ENCODE measurements at places on chromosomes 11 and 22.

GRCh38 chr11:79600711-79601110, 159.9 kb upstream of the TENM4 start:
- no peak for DNase-seq

DNA sequence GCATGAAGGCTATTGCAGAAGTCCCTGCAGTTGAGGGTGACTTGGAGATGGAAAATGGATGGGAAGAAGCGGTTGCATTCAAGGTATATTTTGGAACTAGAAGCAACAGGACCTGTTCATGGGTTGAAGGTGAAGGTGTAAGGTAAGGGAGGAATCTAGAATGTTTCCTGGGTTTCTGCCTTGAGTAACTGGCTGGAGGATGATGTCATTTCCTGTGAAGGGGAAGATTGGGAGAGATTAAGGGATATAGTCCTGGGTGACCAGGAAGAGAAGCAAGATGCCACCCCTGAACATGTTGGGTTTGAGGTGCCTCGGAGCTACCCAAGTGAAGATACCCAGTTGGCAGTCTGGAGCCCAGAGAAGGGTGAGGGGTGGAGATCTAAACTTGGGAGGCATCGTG, 12.1 kb upstream of the MOGAT2 start:
- DNase-seq = no peak

DNA sequence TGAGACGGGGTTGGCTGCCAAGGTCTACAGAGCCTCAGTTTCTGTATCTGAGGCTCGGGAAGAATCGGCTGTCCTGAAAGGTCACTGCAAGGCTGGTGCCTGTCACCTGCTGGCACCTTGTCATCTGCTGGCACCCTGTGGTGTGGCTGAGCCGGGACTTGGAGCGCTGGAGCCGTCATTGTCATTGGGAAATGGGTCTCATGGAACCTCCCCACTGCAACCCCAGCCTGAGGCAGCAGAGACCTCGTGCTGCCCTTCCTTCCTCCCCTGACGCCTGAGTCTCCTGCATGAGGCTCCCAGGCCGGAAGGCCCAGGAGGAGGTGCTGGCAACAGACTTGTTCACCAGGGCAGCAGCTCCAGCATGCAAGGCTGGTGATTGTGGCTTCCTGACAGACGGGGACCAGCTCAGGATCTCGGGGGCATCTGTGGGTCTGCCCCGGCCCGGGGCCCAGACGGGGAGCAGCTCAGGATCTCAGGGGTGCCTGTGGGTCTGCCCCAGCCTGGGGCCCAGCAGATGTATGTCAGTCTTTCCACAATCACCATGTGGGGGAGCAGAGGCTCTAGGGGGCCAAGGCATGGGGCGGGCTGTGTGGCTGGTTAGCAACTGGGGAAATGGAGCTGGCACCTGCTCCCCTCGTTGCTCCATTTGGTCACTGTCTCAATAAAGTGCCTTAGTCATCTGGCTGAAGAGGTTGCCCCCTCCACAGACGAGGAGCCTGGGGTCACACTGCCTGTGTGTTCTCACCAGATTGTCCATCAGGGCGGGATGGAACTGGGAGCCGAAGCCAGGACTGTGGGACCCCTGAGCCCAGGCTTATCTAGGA, 668.7 kb downstream of the BRD1 start:
- no peak for DNase-seq

DNA sequence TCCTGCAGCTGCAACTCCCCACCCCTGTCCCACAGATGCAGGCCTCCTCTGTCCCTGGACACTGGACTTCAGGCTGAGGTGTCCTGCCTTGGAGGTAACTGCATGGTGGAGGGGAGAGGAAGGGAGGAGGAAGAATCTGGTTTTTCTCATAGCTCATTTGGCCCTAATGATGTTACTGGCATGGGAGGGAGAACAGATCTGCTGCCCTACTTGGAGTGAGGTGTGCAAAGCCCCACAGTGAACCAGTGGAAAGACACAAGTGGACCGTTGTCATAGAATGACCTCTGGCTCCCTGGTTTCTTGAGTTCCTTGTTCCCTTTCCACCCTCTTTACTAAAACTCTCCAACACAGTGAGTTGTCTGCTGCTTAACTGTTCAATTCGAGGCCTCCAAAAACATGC, 215.9 kb downstream of the BARX2 start:
- DNase-seq = no peak

DNA sequence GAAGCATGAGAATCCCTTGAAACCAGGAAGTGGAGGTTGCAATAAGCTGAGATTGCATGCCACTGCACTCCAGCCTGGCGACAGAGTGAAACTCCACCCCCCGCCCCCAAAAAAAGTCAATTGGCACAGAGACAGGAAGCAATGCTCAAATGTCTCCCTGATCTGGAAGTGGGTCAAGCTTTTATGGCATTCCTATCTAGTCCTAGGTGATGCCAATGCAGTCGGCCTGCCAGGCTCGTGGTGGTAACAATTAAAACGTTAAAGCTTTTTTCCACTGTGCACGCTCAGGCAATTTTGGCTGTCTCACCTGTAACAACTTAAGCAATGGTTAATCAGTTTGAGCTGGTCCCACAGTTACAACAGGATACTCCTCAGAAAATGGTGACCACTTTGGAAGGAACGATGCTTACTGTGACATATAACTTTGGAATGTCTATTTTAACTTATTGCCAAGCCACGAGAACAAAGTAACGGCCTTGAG, 18.9 kb upstream of the PISD start:
- DNase-seq = peak; percentile 35

DNA sequence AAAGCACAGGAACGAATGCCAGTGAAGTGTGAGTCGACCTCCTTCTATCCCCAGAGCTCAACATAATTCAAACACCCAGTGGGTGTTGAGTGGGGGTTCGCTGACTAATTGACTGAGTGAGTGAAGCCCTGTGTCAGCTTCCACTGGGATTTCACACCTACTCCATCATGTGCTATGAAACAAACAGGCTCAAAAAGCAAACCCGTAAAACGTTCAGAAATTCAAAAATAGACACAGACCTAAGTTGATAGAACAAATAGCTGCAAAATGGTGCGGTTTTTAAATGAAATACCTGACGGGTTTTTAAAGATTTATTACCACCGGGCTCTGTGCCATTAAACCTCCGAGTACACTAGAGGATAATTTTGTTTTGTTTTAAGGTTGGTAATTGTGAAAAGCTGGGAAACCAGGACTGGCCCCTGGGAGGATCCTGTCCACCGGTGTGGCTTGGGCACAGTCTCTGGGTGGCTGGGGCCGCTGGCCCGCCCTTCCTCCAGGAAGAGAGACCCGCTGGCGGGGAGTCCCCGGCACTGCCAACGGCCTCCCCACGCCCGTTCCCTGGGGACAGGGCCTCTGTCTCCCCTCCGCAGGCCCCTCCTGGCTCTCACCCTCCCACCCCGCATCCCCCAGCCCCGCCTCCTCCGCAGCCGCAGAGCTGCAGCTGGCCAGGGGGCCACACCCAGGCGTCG, 13.6 kb downstream of the KCNJ5 start:
- DNase-seq = no peak

DNA sequence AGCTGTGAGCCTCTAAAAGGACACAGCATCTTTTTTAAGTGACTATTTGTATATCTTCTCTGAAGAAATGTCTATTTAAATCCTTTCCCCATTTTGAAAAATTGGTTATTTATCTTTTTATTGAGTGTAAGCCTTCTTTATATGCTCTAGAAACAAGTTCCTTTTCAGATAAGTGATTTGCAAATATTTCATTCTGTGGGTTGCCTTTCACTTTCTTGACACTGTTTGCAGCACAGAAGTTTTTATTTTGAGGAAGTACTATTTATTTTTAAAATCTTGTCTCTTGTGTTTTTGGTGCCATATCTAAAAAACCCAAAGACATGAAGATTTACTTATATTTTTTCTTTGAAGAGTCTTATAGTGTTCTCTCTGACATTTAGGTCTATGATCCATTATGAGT, 40.1 kb upstream of the LYVE1 start:
- no peak for DNase-seq

- no peak for DNase-seq
Measured at GRCh38 chr22:17769013-17769715, 5.1 kb downstream of the BID start.

- DNase-seq = no peak
Measured at GRCh38 chr11:72779495-72780128, 14.2 kb downstream of the STARD10 start.

DNA sequence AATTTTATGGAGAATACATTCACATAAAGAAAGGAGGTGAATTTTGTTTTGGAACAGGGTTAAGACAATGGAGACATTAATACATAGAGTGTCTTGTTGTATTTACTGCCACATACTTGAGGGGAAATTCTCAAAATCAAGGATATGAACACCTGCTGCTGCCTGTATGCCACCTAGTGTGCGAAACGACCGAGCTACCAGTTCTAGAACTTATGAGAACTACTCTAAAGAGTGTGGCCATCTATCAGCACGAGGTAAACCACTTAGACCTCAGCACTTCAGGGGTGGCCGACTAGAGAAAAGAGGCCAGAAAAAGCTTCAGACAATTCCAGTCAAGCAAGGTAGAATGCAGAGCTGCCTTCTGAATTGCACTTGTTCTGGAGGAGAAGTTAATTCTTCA, 1.5 kb upstream of the AGBL2 start:
- no peak for DNase-seq

DNA sequence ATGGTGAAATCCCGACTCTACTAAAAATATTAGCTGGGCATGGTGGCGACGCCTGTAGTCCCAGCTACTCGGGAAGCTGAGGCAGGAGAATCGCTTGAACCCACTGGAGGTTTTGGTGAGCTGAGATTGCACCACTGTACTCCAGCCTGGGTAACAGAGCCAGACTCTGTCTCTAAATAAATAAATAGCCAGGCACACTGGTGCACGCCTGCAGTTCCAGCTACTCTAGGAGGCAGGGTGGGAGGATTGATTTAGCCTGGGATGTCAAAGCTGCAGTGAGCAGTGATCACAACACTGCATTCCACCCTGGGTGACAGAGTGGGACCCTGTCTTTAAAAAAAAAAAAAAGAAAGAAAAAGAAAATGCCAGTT, 17.4 kb downstream of the SUSD2 start:
- no peak for DNase-seq

GRCh38 chr11:69862797-69863543, 43.8 kb upstream of the FGF3 start:
- DNase-seq = no peak

DNA sequence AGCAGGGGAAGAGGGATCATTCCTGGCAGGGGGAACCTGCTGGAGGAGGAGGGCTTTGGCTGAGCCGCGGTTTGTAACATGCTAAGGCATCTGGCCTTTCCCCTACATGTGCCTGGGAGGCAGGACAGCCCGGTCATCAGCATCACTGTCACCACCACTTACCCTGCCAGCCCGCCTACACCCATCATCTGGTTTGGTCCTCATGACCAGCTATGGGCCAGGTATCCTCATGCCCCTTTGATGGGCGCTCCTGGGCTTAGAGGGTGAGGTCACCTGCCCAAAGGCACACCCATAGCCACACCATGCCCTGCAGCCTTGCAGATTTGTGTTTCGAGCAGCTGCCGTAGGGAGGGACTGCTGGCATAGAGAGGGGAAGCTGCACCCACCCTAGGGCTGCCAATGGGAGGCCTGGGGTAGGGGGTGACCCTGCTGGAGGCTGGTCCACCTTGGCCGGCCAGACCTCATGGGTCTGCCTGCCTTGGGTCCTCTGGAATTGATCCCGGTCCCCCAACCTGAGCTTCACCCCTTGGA, 2.6 kb downstream of the MRGPRF start:
- no peak for DNase-seq

GRCh38 chr11:70633610-70634009, 235.3 kb downstream of the CTTN start:
- DNase-seq = no peak

DNA sequence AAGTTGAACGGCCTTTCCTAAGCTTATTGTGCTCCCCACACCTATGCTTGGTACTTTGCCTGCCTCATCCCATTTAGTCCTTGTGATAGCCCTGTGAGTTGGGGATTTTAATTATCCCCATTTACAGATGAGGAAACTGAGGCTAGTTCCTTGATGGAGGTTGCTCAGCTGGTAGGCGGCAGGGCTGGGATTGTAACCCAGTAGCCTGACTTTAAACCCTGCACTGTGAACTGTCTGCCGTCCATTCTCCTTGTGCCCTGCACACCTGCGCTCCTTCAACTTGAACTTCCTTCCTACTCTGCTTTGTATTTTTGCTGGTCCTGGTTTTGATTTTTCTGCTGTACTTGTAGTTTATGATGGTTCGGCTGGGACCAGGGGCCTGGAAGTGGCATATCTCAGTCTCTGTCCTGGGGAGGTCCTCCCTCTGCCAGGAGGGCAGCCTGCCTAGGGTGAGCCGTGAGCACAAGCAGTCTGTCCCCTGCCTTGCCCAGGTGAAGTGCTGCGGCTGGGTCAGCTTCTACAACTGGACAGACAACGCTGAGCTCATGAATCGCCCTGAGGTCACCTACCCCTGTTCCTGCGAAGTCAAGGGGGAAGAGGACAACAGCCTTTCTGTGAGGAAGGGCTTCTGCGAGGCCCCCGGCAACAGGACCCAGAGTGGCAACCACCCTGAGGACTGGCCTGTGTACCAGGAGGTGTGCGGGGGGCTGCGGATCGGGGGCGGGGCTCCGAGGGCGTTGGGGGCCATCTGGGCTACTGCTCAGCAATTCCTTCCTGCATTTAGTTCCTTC, 52.4 kb downstream of the CD82 start:
- DNase-seq = no peak

- no peak for DNase-seq
Measured at GRCh38 chr22:21025266-21025665, 7.1 kb downstream of the SLC7A4 start.

GRCh38 chr11:104830080-104830479, 68.2 kb downstream of the CASP12 start:
- DNase-seq = peak; percentile 26

DNA sequence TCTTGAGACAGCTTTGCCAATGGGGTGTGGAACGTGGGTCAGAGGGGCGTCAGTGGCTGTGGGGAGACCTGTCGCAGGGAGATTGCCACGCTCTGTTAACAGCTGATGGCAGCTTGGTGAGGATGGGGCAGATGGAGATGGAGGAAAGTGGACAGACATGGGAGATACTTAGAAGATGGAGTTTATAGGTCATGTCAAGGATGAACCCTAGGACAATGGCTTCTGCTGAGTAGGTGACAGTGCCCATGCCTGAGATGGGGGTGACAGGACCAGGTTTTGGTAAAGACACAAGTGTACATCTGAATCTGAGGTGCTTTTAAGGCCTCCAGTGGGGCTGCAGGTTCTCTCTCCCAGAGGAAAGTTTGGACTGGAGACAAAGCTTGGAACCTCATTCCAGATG, 51.5 kb upstream of the ACCSL start:
- no peak for DNase-seq

GRCh38 chr11:83827940-83828554, 541.9 kb upstream of the CCDC90B start:
- DNase-seq = peak; percentile 41

Measured in ACHN (cell line).